HT-29 (cell line): ENCODE measurements at places on chromosomes 7 and 10.
A peak's percentile ranks its signal among the peaks of the same experiment; 100 is the strongest.

GRCh38 chr10:28503114-28503513 is 29.8 kb upstream of the WAC start:
- peak; percentile 29 for DNase-seq

- no peak for DNase-seq
These were observed 51.9 kb downstream of the CLRN3 start for GRCh38 chr10:127840884-127841283.

GRCh38 chr10:19947656-19948055 is 131.4 kb downstream of the PLXDC2 start:
- no peak for DNase-seq

GRCh38 chr7:101790566-101791293 is 26.7 kb upstream of the CUX1 start:
- no peak for DNase-seq
